ENCODE measurements at places on chromosomes 6 and 20.
A peak's percentile ranks its signal among the peaks of the same experiment; 100 is the strongest.

- no peak for DNase-seq
Observed at GRCh38 chr6:41286544-41287346, at the start of gene TREM1. TREM1 (minus strand) TSS chr6:41286682; CDS start chr6:41286655, 27 bp downstream.

DNA sequence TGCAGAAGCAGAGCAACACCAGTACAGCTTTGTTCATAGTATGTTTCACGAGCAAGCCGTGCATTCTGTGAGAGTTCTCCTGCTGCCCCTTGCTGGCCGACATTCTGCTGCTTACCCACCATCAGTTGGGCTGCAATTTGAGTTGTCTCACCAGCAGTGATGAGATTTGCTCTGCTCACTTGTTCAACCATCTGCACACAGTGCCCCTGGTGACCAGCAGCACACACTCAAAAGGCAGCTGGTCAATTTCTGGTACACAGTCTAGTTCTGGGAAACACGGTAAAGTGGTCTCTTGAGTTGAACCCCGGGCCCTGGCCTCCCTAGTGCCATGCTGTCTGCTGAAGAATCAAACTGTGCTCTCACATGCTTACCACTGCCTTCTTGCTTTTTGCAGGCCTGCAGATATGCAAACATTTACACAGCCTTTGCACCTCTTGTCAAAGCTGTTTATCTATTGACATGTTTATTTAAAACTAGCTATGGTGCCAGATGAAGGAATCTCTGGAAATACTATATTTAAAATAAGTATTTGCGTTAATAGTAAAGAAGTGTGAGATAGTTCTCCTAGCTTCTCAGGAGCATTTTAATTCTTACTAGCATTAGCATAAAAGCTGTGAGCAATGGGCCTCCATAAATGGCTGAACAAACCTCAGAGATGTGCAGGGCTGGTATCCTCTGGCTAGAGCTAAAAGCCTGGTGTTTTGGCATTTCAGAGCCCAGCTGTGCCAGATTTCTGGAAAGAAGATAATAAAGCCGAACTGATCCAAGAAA lies 234.3 kb downstream of the ARHGAP18 start:
- DNase-seq: no peak

DNA sequence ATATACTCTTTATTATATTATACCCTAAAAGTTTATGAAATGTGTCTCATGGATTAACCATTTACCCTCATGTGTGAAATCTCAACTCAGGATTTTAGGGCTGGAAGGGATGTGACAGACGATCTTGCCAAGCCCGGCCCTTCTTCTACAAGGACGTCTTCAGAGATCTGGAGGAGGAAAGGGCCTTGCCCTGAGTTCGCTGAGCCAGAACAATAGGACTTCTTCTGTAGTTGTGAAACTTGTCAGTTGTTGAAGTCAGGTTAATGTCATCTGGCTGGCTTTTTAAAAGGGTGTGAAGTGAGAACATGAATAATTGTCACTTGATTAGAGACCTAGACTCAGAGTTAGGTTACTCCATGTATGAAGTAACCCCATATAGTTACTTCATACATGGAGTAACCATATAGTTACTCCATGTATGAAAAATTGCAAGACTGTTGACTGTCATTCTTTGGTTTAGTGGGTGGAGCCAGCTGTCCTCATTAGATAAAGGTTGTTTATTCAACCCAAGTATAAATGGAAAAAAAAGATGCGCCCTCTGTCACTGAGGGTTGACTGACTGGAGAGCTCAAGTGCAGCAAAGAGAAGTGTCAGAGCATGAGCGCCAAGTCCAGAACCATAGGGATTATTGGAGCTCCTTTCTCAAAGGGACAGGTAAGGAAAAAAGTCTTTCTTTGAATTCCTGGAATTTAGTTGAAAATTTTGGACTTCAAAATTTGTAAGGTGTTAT lies at the start of gene ARG1:
ARG1 (plus strand) TSS at position 541 of the 730 bp plus-strand sequence; CDS start at position 598, 57 bp downstream.
- DNase-seq: no peak

DNA sequence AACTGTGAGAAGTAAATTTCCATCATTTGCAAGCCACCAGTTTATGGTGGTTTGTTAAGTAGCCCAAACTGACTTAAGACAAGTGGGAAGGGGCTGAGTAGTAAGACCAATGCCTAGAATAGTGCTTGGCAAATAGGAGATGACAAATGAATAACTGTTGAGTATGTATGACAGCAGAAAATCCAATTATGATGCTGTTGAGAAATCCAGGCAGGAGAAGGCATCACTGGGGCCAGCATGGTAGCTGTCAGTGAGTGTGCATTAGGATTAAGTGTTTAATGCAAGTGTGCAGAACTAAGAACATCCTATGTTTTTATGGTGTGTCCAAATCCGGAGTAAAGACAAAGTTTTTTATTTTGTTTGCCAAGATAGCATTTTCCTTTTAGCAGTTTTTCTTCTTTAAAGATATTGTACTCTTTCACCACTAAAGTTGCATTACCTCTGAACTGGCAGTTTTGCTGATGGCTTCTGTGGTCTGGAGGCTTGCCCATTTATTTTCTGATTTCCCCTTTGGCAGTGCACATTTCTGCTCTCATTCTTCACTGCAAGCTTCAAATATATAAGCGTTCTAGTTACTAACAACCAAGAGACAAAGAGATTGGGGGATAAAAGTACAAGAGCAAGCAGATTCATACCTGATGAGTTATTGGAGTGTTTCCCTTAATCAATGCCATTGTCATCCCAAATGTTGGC lies 289.7 kb downstream of the KCNQ5 start:
- no peak for DNase-seq

GRCh38 chr6:30130887-30131862 lies 4.8 kb upstream of the TRIM40 start:
- peak; percentile 64 for DNase-seq

DNA sequence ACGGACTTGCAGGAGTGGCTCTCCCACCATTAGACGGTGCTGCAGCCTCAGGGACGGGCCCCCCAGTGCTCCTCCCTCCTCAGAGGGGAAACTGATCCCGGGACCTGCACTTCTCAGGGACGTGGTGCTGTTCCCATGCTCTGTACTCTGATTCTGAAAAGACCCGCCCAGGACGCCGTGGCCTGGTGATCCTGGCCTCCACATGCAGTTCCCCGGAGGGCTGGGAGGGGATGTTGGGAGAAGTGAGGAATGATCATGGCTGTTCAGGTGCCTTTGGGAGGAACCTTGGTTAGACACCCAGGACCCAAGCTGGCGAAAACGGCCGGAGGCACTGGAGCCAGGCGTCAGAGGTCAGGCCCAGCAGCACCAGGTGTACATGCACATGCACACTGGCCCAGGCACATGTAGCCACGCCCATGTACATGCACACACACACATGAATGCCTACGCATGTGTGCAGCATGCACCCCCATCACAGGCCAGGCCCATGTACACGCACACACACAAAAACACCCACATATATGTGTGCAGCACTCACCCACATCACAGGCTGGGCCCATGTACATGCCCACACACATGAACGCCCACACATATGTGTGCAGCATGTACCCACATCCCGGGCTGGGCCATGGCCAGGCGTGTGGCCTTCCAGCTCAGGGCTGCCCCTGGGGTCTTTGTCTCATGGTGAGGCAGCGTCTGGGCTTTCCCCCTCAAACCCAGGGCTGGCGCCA lies 52.6 kb upstream of the DACT2 start:
- DNase-seq: no peak

DNA sequence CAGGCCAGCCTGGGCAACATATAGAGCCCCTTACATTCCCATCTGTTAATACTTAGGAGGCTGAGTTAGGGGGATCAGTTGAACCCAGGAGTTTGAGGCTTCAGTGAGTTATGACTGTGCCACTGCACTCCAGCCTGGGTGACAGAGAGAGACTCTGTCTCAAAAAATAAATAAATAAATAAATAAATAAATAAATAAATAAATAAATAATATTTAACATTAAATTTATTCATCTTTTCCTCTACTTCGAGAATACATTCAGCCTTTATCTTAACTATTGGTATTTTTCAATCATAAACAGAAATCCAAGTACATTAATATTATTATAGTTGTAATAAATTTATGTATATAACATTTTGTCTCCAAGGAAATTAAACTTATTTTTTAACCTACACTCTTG lies 1227.7 kb upstream of the GJE1 start:
- no peak for DNase-seq

All from Panc1 (cell line).